ENCODE measurements at places on chromosomes 7 and 10. TPM values are rescaled to one million over a fixed set of nuclear protein-coding genes. Genes with fewer than 3 reads are reported as not detected.

GRCh38 chr10:44850356-44850934, 60.7 kb upstream of the TMEM72 start:
- no peak for DNase-seq

GRCh38 chr10:52965509-52965908, 192.9 kb upstream of the MBL2 start:
- no peak for DNase-seq

- DNase-seq: no peak
Measured at GRCh38 chr10:99372546-99373271, 43.6 kb downstream of the CNNM1 start.

DNA sequence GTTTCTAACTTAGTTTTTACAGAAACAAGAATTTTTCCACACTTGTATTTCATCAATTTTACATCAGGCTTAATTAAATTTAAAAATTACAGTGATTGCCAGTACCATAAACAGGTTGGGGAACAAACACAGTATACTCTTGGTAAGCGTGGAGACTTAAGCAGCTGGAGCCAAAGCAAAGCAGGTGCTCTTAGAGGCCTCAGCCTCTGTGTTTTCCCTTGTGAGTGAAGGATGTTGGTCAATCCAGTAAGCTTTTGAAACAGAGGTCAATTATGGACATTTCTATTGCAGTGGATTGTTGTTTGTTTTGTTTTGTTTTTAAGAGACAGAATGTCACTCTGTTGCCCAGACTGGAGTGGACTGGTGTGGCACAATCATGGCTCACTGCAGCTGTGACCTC, 100.6 kb upstream of the CELF2 start:
- DNase-seq: no peak

NODAL gene
- not detected for total RNA-seq

YWHAG gene
- 151 TPM for total RNA-seq

DNA sequence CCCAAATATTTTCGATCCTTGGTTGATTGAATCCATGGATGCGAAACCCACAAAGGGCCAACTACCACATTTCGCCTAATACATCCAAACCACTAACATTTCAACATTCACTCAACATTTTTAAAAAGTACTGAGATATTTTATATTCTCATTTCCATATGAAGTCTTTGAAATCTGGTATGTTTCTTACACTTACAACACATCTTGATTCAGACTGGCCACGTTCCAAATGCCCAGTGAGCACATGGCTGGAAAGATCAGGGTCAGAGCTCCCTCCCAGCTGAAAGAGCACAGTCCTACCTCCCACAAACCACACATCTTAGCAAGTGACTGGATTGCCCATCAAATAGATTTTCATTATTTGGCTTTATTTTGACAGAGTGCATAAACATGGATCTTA, 18.9 kb downstream of the NCAPG2 start:
- DNase-seq: no peak

ERVW-1 gene
- total RNA-seq: not detected

NPY4R2 gene
- total RNA-seq: not detected

CDHR1 gene
- total RNA-seq: not detected

DNA sequence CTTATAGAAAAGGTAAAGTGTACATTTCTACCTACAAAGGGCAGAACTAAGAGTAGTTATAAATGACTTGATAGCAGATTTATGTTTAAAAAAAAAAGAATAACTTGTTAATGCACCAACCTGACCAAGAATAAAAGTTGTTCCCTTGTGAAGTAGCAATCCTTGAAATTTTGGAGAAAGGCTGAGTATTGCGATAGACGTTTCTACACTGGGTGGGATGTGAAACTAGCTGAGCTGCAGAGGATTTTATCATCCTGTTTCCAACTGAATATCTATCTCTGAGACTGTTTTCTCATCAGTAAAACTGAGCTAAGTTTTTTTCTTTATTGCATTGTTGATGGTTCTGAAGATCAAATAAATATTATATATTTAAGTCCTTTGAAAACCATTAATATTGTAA, 14.6 kb downstream of the MDFIC start:
- DNase-seq: no peak

PRSS37 gene
- not detected for total RNA-seq

NKX1-2 gene
- total RNA-seq: not detected

DNA sequence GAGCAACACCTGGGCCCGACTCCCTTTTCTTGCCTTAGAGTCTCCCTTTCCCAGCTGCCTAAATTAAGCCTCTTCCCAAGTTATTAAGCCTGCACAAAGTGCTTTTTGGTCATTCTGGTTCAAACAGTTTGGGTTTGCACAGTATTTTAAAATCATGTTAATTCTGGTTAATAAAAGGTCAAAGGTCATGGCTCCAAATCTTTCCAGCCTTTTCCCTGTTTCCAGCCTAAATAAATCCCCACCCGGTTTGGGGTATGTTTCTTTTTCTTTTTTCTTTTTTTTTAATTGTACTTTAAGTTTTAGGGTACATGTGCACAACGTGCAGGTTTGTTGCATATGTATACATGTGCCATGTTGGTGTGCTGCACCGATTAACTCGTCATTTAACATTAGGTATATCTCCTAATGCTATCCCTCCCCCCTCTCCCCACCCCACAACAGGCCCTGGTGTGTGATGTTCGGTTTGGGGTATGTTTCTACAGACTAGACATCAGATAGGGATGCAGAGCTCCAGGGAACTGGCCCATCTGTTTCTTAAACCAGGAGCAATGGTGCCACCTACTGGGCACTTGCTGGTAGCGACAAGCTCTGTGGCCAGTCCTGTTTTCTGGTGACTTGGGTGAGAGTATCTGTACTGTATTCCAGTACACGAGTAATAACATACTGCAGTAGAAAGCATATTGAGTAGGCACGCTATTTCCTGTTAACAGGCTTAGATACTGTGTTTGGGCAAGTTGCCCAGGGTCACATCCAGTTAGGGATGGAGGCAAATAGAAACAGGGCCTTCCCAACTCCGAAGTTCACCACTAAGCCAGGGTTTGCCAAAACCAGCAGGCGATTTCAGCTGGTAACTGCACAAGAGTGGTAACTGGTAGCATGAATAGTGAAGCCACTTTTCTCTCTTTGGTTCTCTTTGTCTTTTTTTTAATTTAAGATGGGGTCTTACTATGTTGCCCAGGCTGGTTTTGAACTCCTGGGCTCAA, 60.6 kb upstream of the TRIM8 start:
- DNase-seq: peak; percentile 94

AIFM2 gene
- 12.1 TPM for total RNA-seq

- DNase-seq: no peak
Measured at GRCh38 chr7:22317632-22318031, 39.3 kb downstream of the RAPGEF5 start.

COA1 gene
- 47.8 TPM for total RNA-seq

DNA sequence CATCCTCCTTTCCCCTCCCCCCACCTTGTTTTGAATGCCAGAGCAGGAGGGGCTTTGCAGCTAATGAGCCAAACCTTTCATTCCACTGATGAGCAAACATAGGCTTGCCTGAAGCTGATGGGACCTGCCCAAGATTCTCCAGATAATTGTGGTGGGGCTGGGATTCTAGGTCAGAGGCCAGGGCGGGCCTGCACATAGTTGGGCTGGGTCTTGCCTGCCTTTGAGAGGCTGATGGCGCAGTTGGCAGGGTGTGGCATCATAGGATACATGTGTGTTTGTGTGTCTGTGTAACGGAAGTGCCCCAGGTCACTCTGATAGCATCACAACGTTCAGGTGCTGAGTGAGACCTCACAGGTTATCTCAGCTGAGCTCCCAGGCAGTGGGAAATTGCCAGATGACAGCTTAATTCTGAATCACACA, 22.9 kb downstream of the BTBD16 start:
- peak; percentile 48 for DNase-seq

DNA sequence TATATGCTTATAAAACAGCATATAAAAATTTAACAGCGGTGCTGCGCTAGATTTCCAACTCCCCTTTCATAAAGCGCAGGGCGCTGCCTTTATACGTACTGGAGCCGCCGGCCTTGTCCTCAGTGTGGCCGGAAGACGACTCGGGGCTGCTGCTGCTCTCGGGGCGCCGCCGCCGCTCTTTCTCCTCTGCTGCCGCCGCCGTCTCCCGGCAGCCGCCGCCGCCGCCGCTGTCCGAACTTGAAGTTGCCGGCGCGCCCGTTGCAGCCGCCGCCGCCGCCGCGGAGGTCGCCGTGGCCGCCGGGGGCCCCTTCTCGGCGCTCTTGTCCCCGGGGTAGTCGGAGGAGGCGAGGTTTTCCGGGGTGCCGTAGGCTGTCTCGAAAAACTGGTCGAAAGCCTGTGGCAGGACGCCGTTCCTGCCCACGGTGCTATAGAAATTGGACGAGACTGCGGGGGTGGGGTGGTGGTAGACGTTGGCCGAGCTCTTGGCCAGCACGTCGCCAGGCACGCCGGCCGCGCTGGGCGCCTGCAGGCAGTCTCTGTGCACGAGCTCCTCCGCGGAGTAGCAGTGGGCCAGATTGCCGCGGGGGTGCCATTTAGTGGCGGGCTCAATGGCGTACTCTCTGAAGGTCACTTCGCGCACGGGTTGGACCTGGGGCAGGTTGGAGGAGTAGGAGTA, 557 bp downstream of the HOXA11 start:
- DNase-seq: no peak

GRCh38 chr10:46560952-46561351, 4.5 kb upstream of the GPRIN2 start:
- DNase-seq: peak; percentile 72

SPDYE9 gene
- total RNA-seq: not detected

DNA sequence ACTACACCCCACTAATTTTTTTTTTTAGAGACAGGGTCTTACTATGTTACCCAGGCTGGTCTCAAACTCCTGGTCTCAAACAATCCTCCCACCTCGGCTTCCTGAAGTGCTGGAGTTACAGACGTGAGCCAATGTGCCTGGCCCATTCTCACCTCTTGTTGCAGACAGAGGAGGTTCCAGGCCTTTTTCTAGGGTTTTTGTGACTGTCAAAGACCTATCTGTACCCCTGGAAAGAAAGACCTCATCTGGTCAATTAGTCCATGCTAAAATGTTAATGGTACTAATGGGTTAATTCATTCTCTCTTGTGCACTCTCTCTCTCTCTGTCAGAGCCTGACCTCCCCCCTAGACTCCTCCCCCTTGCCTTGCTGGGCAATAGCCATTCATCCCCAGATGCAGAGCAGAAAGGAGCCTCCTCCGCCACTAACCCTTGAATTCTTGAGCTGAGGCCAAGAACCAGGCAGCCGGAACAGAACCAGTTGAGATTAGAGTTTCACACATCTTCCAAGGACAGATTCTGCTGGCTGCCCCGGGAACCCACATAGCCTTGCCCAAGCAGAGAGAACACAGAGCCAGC, 209.7 kb downstream of the SKIDA1 start:
- peak; percentile 85 for DNase-seq

GRCh38 chr7:96670338-96671289, 39.0 kb downstream of the SEM1 start:
- DNase-seq: no peak

DNA sequence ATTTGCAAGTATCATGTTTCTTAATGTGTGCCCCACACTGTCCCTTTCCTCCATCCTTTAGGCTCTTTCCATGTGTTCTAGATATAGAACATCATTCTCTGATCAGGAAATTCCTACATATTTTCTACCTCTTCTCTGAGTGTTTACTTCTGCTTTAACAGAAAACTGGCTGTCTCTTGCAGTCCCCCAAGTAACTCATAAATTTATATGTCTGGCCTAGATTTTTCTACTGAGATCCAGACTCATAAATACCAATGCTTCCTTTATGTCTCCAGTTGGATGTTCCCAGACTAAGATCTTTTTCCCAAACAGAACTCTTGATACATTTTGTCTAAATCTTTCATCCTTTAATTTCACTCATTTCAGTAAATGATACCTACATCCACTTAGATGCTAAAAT, 181.8 kb downstream of the CDK14 start:
- DNase-seq: no peak

CNTNAP2 gene
- total RNA-seq: 1.4 TPM
